HS-27A (cell line): ENCODE measurements at places on chromosomes 2 and 18.

- DNase-seq = no peak
These were observed 381.2 kb downstream of the TXNL1 start for GRCh38 chr18:56257205-56257604.

DNA sequence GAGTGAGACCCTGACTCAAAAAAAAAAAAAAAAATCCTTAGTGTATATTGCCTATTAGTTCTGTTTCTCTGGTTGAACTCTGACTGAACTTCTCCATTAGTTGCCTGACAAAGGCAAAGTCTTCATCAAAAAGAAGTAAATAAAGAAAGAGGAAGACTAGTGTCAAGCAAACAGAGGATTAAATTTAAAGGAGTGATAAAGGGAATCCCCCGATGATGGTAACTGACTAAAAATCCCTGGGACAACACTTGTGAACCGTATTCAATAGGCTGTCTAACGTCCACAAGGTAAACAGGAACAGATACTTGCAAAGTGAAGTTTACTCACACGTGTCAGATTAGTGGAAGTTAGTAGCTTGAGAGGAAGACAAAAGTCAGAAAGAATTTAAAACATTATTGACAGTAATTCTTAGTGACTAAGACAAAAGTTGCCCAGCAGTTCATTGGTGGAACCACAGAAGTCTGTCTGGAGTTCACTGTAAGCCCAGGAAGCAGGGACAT, 26.2 kb upstream of the SPOPL start:
- no peak for DNase-seq

- no peak for DNase-seq
These were observed 85.6 kb upstream of the HAAO start for GRCh38 chr2:42877936-42878335.

DNA sequence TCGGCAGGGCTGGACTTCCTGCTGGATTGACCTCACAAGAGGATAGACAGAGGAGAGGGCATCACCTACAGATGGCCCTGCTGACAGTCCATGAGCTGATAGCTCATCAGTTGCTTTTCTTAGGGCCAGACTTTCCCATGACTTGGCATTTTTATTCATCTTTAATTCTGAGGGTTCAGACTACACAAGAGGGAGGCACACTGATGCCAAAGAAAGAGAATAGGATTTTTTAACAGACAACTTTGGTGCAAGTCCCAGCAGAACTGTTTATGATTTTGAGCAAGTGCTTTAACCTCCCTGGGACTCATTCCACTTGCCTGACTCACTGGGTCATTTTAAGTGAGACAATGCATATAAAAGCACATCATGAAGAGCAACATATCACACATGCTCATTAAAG, 299.2 kb downstream of the INSIG2 start:
- peak; percentile 66 for DNase-seq

DNA sequence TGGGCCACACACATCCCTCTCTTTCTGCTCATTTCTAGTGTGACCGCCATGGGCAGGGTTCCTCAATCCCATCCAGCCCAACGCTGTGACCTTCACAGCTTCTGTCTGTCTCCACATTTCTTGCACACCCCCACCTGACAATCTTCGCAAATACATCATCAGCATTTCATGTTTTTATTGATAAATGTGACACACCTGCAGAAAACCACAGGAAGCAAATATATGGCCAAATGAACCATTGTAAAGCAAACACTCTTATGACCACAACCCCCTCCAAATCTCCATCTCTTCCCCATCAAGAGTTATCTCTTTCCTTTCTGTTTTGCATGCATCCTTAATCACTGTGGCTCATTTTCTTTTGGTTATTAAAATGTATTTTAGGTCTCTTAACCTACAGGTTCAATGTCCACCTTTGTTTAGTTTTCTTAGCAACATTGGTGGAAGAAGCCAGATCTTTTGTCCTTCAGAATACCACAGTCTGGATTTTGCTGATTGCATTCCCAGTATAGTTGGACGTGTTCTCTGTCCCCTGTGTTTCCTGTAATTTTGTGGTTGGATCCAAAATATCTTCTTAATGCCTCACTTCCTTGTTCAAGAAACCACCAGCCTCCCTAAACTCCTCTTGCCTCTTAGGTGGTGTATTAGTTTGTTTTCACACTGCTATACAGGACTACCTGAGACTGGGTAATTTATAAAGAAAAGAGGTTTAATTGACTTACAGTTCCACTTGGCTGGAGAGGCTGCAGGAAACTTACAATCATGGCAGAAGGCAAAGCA, 9.8 kb upstream of the NCK2 start:
- peak; percentile 9 for DNase-seq

GRCh38 chr2:39218391-39218790, 25.4 kb downstream of the CDKL4 start:
- DNase-seq = no peak

DNA sequence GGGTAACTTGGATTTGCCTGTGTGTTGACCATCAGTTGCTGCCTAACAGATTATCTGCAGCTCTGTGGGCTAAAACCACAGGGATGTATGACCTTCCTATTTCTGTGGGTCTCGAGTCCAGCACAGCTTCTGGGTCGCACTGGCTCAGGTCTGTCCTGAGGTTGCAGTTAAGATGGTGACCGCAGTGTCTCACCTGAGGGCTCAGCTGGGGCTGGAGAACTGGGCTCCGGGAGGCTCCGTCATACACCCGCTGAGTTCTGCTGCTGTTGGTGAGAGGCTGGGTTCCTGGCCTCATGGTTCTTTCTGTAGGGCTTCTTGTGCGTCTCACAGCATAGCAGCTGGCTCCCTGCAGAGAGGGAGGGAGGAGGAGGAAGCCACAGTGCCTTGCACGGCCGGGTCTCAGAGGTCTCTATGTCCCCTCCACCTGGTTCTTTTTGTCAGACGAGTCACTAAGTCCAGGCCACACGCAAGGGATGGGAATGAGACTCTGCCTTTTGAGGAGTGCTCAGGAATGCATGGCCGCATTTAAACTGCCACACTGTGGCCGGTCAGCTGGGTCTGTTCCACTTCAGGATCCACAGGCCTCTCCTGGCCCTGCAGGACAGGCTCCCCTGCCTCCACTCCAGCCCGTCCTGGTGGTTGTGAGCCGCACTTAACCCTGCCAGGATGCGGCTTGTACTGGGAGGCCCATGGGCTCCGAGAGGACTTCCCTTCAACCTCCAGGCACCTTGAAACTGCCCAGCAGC, 67.2 kb downstream of the ADI1 start:
- no peak for DNase-seq

GRCh38 chr2:184767059-184767458, 168.7 kb downstream of the ZNF804A start:
- DNase-seq = no peak

- no peak for DNase-seq
These were observed 57.7 kb downstream of the BIN1 start for GRCh38 chr2:127048969-127049897.

DNA sequence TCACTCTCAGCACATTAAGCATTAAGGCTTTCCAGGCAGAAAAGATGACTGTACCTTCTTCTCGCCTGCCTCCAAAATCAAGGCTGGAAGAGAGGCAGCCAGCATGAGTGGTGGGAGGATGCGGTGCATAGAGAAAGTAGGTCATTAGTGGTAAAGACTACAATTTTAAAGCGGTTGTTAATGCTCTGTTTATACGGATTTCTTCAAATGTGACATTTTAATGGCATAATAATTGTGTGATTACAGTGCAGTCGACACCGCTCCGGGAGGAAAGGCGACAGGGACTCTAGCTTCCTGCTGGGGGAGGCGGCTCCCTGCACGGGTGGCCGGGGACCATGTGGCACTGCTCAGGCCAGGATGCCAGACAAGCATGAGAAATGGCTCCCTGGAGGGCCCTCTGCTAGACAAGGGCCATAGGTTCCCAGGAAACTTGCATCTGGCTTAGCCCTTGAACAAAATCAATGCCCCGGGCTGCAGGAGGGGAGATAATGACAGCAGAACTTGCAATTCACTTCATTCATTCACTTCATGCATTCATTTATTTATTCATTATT, 129.6 kb downstream of the GALNT14 start:
- DNase-seq = no peak

DNA sequence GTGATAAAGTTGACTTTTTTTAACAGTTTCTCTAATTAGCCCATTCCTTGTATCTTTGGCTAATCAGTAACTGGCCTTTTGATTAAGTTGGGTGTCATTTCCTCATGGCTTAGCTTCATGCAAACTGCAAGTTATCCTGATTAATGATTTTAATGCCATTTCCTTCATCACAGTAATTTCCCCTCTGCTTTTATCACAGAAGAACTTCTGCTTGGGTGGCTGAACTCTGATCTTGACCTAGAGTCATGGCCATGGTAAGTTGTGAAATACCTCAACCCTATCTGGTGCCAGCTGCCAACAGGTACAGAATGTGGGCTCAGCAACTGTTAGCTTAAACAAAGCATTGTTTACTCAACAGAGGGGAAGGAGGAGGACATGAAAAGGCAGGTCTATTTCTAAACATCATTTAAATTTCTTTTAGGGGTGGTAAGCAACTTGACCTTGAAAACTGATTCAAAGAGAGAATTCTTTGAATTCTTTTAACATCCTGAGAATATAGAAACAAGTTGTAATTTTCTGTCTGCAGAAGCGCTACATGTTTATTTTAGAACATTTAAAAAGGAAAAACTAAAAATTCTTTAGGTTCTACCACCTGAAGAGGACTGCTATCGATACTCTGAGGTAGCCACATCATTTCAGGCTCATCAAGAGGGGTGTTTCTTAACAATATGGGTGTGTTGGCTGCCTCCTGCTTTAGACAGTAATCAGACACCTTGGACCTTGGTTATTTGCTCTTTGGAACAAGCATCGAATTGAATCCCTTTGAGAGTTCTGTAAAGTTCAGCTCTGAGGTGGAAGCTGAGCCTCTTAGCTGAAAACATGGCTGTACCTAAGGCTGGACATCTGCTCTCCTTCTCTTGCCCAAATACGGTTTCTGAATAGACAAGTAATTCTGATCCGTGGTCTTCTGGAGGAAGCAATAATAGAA, 39.7 kb downstream of the ANXA4 start:
- no peak for DNase-seq

GRCh38 chr2:138269765-138270164, 231.8 kb upstream of the SPOPL start:
- no peak for DNase-seq

DNA sequence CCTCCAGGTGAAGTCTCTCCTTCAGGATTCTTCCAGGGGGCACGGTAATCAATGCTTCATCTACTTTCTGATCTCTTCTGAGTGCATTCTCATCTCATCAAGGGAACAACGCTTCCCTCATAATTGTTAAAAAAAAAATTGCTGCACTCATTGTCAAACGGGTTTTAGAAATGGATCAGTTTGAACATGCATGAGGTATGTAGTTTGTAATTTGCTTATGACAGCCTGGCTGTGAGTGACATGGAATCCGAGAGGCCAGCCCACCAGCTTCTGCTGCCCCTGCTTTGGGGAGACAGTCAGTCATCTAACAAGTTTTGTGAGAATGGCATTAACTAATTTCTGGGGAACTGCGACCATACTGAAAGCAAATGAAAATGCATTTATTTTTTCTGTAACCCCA, 791.9 kb upstream of the SOX11 start:
- DNase-seq = no peak

DNA sequence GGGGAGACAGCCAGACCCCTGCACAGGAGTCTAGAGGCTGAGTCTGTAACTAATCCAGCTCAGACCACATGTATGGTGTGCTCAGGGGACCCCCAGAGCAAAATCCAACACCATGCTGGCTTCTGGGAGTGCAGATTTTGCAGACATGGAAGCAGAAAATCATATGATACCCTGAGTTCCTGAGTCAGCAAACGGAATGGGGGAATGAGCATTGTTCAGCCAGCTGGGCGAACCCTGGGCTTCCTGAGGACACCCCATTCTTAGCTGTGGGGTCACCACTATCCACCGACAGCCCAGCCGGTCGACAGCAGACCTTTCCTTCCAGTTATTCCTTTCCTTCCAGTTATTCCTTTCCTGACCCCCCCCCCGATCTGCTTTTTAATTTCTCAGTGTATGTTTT, 322.9 kb downstream of the GBX2 start:
- DNase-seq = no peak

- no peak for DNase-seq
These were observed 1267.7 kb upstream of the TMEFF2 start for GRCh38 chr2:193462411-193462810.

DNA sequence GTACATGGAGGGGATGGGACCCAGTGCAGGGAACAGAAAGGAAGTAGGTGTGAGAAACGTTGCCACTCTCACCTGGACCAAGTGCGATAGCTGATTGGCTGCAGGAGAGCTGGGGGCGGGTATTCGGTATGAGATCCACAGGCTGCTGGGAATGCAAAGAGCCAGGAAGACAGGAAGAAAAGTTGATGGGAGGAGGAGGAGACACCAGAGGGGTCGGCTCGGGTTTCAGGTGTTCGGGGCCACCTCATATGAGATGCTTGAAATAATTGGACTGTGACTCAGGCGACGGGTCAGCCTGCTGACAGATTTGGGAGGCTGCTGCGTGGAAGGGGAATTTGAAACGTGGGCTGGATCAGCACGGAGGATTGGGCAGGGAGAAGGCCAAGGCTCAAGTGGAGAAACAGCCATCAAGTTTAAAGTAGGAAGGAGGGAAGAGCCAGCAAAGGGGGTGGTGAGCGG, 65.1 kb downstream of the MRPS9 start:
- peak; percentile 73 for DNase-seq

GRCh38 chr2:21452678-21453077, 328.9 kb downstream of the TDRD15 start:
- no peak for DNase-seq

- DNase-seq = no peak
These were observed 762 bp upstream of the GAD1 start for GRCh38 chr2:170815746-170816503.

DNA sequence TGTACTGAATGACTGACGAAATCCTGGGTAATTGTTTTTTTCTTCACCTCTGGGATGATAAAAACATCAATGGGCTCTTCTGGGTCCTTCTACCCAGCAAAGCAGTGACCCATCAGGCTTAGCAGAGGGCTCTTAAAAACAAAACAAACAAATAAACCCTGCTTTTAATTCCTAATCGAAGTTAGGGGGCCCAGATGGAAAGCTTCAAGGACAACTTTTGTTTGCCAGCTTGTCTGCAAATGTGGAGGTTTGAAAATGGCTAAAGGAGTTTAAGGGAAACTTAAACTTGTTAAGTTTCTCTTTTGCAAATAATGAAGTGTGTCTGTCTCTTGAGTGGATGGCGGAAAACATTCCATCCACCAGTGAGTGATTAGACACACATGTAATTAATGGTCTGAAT, 327.2 kb downstream of the SATB2 start:
- DNase-seq = no peak

GRCh38 chr2:207459990-207460757, 69.6 kb upstream of the CREB1 start:
- DNase-seq = no peak

GRCh38 chr2:223956300-223956699, 963 bp upstream of the MRPL44 start:
- DNase-seq = no peak

- no peak for DNase-seq
These were observed 75.7 kb downstream of the RBMS1 start for GRCh38 chr2:160417745-160418397.

- DNase-seq = peak; percentile 64
These were observed 15.7 kb downstream of the CCDC85A start for GRCh38 chr2:56199492-56199891.

- no peak for DNase-seq
These were observed 301.6 kb upstream of the GULP1 start for GRCh38 chr2:187989925-187990623.
